ENCODE measurements at places on chromosomes 7 and 10. TPM values are rescaled to one million over a fixed set of nuclear protein-coding genes. Genes with fewer than 3 reads are reported as not detected.
A peak's percentile ranks its signal among the peaks of the same experiment; 100 is the strongest.

DNA sequence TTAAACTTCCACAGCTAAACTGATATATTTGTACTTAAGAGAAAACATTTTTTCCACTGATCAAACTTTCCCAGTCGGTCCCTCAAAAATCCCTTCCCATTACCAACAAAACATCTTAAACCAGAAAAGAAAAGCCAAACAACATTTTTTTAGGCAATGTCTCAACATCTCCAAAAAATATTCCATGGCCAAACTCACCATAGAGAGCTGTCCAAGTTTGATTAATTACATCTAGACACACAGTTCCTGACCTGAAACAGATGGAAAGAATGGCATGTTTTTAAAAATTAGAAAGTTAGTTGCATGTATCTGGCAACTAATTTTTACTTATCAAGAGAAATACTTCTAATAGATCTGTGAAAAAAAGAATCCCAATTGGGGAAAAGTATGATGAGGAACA lies 95.4 kb downstream of the UBE2H start:
- H3K27me3 ChIP-seq, result no peaks in the 10 kb centered on the region
- H3K4me1 ChIP-seq, result peaks cover 98% of the 10 kb centered on the region
- no peak overlapping the region for H3K4me3 ChIP-seq
- H3K36me3 ChIP-seq, result no peaks in the 10 kb centered on the region

MAGI2 gene
- total RNA-seq, result 4.0 TPM

- H3K4me1 ChIP-seq, result no peaks in the 10 kb centered on the region
- DNase-seq, result no peak
- peak overlapping the region; percentile 58 for H3K27ac ChIP-seq
- H3K27me3 ChIP-seq, result no peaks in the 10 kb centered on the region
Measured at GRCh38 chr10:12235116-12235694, 39.2 kb downstream of the CDC123 start.

AKR1C8 gene
- total RNA-seq, result not detected

GRCh38 chr7:73618538-73618937 lies 5.8 kb downstream of the MLXIPL start:
- no peak overlapping the region for H3K27ac ChIP-seq
- DNase-seq, result no peak
- H3K4me1 ChIP-seq, result peaks cover 8% of the 10 kb centered on the region
- H3K27me3 ChIP-seq, result peaks cover 26% of the 10 kb centered on the region

DNA sequence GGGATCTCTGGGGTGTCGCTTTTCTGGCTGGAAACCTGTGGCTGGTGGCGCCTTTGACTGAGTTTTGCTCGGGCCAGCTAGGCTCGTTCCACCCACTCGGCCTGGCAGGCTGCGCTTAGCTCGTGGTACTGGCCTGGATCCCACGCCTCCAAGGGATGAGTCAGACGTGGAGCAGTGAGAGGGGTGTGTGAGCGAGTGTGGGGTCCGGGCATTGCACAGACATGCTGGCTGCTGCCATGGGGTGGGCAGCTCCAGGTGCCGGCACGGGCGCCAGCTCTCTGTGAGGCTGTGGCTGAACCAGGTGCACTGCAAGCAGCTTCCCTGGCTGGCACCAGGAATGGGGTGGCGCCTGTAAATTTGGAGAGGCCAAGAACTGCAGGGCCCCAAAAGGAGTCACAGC lies 63.1 kb upstream of the CACNA2D1 start:
- H3K4me1 ChIP-seq, result no peaks in the 10 kb centered on the region
- no peaks in the 10 kb centered on the region for H3K27me3 ChIP-seq
- no peaks in the 10 kb centered on the region for H3K36me3 ChIP-seq
- no peak overlapping the region for H3K4me3 ChIP-seq
- H3K27ac ChIP-seq, result no peak overlapping the region

DNA sequence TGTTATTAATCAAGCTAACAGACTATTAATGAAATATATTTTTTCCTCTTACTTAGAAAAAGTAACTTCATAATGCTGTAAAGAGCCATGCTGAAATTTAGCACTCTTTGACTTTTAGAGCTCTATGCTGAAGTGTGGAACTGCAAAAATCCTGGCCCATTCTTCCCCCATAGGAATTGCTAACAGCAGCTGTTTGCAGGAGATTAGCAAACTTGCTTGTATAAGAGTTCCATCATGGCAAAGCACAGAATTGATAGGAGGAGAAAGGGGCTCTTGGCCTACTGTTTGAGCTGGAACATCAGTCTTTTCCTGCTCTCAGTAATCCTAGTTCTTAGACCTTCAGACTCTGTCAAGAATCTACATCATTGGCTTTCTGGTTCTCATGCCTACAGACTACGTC lies 18.3 kb upstream of the GNAT3 start:
- DNase-seq, result no peak
- H3K4me1 ChIP-seq, result peaks cover 22% of the 10 kb centered on the region
- H3K27ac ChIP-seq, result peak overlapping the region; percentile 54

- no peak overlapping the region for H3K4me3 ChIP-seq
- H3K4me1 ChIP-seq, result peaks cover 14% of the 10 kb centered on the region
- H3K27me3 ChIP-seq, result no peaks in the 10 kb centered on the region
Measured at GRCh38 chr7:44384586-44385433, 59.4 kb upstream of the CAMK2B start.

Data from heart right ventricle (tissue), 16 donors.